Left renal cortex interstitium (tissue), 4 donors: ENCODE measurements at places on chromosomes 2 and 18. TPM values are rescaled to one million over a fixed set of nuclear protein-coding genes. Genes with fewer than 3 reads are reported as not detected.

GRCh38 chr18:77897606-77898005 lies 648.0 kb downstream of the GALR1 start:
- DNase-seq: no peak

GRCh38 chr2:222322236-222322635 lies 23.4 kb upstream of the PAX3 start:
- no peak for DNase-seq

GRCh38 chr2:165634855-165635254 lies 159.2 kb downstream of the GALNT3 start:
- DNase-seq: no peak

GRCh38 chr2:167749660-167750059 lies 497.7 kb downstream of the STK39 start:
- no peak for DNase-seq

- no peak for DNase-seq
Measured at GRCh38 chr2:101706819-101707177, 9.3 kb downstream of the MAP4K4 start.

- DNase-seq: no peak
Measured at GRCh38 chr2:150909613-150910012, 352.1 kb downstream of the RBM43 start.

- DNase-seq: no peak
Measured at GRCh38 chr18:77550625-77551024, 301.0 kb downstream of the GALR1 start.

DNA sequence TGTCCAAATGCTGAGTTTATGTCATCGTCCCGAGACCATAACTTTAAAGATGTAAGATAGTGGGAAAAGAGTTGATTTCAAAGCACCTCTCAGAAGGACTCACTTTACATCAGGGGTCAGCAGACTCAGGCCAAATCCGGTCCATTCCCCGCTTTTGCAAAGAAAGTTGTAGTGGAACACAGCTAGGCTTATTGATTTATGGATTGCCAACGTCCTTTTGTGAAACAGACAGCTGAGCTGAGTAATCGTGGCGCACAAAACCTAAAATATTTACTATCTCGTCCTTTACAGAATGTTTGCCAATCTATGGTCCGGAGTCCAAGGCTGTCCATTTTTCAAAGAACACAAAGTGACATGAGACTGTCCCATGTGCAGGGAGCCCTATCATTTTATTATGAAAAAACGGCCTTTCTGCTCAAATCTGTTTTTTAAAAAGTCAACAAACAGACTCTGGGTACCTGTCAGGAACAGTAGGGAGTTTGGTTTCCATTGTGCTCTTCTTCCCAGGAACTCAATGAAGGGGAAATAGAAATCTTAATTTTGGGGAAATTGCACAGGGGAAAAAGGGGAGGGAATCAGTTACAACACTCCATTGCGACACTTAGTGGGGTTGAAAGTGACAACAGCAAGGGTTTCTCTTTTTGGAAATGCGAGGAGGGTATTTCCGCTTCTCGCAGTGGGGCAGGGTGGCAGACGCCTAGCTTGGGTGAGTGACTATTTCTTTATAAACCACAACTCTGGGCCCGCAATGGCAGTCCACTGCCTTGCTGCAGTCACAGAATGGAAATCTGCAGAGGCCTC lies at the start of gene IL1RN:
IL1RN (plus strand) TSS at position 754 of the 801 bp plus-strand sequence; CDS start at position 781, 27 bp downstream.
- DNase-seq: no peak

- no peak for DNase-seq
Measured at GRCh38 chr18:1599196-1599595, 694.5 kb downstream of the ADCYAP1 start.

TCF23 gene
- polyA plus RNA-seq: 0.42 TPM

DNA sequence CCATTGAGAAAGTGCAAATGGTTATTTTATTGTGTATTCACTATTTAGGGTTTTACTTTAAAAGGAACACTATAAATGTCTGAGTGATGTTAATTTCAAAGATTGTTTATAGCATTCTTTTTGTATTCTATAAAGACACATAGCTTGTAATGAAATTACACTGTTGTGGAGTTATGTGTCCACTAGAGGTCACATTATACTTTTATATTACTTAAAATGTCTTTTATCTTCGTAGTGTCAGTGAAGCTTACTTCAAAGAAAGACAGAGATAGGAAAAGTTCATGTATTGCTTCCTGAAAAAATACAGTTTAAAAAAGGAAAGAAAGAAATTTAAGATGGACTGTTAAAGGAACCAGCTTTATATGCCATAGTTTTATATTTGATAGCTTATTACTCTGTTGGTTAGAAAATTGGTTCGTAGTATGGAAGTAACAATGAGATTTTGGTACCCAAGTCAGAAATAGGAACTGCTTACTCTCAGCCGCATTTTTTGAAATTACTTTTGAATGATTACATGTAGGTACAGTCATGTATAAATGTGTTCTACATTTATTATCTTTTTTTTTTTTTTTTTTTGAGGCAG lies 20.5 kb downstream of the APLF start:
- no peak for DNase-seq
